ENCODE measurements at places on chromosomes 4 and X.

DNA sequence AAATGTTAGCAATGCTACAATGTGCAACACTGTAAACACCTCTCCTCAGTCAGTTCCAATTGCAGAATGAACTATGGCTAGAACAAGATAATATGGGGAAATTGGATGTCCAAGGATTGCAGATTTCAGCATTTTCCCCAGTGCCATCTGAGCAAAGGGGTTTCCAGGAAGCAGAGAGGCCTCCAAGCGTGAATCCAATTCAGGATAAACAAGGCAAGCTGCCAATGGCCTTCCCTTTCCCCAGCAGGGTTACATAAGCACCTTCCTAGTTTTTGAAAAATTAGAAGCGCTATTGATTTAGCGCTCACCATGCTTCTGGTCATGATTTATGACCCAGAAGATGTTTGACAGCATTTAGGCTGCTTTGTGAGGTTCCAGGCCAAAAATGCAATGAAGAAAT, 223.0 kb upstream of the GATB start:
- DNase-seq, result no peak

GRCh38 chr4:114036426-114036825, 57.0 kb upstream of the ARSJ start:
- no peak for DNase-seq

- DNase-seq, result no peak
Observed at GRCh38 chr4:3747581-3747904, 18.6 kb upstream of the ADRA2C start.

- no peak for DNase-seq
Observed at GRCh38 chr4:24144381-24144780, 254.5 kb upstream of the PPARGC1A start.

DNA sequence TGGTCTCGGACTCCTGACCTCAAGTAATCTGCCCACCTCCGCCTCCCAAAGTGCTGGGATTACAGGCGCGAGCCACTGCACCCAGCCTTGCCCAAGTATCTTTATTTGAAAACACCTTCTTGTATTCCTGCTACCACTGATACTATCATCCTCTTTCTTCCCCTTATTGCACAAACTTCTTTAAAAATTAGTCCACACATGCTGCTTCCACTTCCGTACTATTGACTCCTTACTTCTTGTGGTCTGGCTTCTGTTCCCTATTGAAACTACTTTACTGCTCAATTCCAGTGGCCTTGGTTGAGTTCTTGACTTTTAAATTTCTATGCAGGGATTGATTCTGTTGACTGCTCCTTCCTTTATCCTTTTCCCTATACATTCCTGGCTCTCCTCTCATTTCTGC, 38.8 kb downstream of the MTM1 start:
- no peak for DNase-seq

DNA sequence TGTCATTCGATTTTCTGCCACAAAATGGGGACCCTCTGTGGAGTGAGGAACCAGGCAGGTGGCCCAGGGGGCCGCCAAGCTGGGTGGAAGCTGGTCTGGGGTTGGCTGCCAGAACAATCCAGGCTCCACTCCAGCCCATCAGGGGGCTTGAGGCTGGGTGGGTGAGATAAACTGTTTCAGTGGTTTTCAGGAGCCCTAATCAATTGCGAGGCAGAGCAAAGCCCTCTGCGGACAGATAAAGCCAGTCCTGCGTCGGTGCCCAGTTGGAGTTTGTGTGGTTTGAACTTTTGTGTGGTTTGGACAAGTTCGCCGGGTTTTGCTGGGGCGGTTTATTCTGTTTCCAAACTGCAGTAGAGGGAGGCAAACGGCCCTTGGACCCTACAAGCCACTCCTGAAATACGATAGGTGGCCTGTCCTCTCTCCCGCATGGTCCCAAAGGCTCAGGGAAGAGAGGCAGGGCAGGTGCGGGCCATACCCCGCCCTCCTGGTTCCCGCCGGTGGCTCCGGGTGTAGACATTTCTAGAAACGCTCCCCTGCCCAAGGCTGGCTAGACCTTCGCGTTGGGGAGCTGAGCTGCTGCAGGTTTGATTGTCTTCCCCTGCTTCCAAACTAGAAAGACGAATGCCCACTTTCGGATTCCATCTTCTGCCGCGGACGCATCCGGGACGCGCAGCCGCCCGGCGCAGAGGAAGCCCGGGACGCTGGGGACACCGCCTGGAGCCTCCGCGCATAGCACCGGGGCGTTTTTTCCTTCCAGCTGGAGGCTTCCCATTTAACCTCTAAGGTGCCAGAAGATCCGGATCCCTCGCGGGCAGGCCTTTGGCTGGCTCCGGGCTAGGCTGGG, 169.0 kb upstream of the BCOR start:
- peak; percentile 82 for DNase-seq

GRCh38 chrX:109728173-109728535, 4.9 kb downstream of the ACSL4 start:
- DNase-seq, result no peak

Measured in astrocyte of the hippocampus (primary cell).